ENCODE measurements at places on chromosomes 1 and 21.

DNA sequence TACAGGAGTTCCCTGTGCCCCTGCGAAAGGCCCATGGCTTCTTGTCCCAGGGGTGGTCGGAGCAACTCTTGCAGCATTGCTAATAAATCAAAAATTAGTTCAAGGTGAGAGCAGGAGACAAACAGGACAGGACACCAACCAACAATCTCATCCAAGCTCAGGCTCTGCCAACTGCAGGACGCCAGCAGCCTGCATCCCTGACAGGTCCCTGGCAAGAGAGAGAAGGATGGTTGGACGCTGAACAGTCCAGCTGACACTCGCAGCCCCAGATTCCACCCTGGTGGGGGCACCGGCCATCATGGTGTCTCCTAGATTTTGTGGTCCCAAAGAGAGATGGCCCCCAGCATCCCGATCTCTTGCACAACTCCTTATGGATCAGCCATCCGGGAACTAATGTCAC, 142.1 kb upstream of the VAMP3 start:
- ATAC-seq: no peak

DNA sequence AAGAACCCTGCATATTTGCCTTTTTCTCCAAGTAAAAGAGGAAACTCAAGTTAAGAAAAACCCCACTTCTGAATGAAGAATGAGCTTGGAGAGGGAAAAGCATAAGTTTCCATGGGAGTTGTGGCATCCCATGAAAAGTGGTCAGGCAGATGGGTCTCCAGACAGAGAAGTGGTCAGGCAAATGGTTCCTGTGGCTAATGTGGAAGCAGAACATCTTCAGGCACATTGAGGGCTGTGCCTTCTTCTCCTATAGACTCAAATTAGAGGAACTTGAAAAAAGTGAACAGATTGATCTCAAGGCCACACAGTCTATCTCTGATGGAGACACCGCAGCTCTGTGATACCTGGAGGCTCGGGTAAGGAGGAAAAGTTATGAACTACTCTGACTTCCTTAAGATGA, 55.7 kb upstream of the KIRREL1 start:
- ATAC-seq: no peak

DNA sequence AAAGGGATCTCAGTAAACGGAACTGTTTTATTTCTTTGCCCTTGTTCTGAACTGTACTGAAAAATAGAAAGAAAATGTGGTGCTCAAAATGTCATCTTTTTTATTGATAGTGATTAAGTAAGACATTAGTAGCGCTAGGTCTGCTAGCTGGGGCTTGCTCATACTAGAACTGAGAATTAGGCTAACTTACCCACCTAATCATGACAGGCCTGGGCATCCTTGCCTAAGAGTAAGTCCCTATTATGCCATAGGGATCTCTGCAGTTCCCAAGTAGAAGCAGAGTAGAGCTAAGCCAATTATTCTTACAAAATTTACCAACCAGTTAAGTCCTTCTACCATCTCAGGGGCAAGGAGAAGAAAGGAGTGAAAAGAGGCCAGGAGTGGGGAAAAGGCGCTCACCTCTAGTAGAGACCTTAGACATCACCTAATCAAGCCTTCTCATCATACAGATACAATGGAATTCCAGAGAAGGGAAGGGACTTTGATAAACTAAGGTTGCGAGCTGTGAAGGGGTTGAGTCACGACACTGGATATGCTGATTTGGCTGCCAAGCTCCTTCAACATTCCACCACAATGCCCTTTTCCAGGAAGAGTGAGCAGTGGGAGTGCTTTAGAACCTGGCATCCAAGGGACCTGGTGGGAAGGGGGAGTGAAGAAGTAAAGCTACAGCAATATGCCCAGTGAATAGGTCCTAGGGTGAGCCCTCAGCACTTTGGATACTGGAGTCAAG, 27.7 kb upstream of the RPTN start:
- no peak for ATAC-seq

- ATAC-seq: no peak
These were observed 104.2 kb downstream of the PRDM2 start for GRCh38 chr1:13804240-13804633.

GRCh38 chr1:8003438-8004112, 22.5 kb downstream of the ERRFI1 start:
- ATAC-seq: no peak

DNA sequence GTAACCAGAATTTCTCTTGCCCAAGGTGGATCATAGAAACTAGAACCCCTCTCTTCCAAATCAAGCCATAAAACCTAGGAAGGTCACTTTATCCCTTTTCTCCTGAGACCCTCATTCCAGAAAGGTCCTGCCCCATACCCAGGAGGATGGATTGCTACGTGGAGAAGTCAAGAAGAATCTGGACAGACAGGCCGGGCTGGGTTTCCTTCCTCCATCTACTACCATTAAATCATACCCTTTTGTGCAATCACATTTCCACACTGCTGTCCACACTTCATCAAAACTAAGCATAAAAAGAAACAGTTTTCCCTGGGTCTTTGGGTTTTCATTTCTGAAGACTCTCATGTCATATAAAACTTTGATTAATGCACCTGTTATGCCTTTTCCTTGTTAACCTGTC, 65.4 kb downstream of the C21orf91 start:
- ATAC-seq: no peak

DNA sequence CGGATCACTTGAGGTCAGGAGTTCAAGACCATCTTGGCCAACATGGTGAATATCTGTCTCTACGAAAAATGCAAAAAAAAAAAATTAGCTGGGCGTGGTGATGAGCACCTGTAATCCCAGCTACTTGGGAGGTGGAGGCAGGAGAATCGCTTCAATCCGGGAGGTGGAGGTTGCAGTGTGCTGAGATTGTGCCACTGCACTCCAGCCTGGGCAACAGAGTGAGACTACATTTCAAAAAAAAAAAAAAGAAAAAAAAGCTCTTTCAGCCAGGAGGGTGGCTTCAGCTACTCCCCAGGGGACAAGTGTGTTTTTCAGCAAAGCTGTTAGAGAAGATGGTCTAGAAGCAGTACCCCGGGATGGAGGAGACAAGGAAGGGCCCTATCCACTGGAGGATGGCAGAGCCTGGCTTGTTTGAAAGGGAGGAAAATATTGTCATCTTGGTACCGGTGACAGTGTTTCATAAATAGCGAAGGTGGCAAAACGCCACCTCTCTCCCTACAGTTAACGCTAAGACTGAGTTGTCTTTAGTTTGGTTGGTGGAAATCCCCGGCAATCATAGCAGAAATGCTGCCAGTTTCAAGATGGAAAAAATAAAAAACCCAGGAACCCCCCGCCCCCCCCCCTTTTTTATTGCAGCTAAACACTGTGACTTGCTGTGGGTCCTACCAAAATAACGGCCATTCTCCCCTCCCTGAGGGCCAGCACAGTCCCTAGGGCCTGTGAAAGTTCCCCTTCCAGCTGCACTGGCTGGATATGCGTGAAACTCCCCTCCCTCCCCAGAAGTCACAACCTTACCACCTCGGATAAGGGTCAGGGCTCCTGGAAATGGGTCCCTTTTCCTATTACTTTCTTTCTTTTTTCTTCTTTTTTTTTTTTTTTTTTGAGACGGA, 3.5 kb downstream of the PIK3CD start:
- ATAC-seq: peak; percentile 62

GRCh38 chr1:37930246-37931101, 16.4 kb downstream of the INPP5B start:
- peak; percentile 17 for ATAC-seq

DNA sequence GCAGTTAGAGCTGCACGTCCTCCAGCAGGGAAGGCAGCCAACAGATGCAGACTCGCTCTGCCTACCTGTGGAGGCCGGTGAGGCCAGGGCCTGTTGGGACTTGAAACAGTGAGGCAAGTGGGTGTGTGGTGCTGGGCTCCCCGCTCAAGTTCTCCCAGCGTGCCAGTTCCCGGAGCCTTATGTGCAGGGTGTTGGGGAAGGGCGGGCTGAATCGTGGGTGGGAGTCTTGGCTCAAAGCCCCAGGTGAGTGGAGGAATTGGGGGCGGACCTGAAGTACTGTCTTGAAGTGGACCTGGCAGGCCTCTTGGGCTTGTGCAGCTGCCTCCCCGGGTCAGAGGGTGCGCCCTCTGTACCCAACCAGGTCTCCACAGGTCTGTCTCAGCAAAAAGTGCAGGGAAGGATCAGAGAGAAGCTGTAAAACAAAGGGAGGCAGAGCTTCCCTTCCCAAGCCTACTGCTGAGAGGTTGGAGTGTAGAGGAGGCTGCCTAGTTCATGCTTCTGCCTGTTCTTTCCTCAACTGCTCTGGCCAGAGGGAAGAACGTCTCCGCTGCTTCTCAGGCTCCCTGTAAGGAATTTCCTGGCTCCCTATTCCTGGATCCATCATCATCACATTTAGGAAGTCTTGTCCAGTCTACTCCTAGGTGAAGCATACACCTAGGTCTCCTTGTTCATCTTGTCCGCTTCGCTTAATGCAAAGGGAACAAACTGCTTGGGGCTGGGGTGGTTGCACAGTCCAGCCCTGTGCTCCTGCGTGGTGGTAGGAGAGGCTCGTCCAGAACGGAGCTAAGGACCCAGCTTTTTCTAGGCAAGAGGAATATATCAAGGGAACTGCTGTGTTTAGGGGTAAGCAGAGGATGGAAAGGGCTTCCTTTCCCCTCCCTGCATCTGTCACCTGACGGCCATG, 14.9 kb downstream of the UTP11 start:
- no peak for ATAC-seq

- peak; percentile 64 for ATAC-seq
These were observed 20.7 kb downstream of the C1QB start for GRCh38 chr1:22673486-22674409.
